GM23248 (cell line): ENCODE measurements at places on chromosomes 7 and 10. TPM values are rescaled to one million over a fixed set of nuclear protein-coding genes. Genes with fewer than 3 reads are reported as not detected.

Gene OGA
- 35.2 and 42.5 TPM in 2 replicates for polyA plus RNA-seq

Gene C10orf105
- 0.06 TPM in 1 of 2 replicates, not detected in the other for polyA plus RNA-seq

Gene PTPRZ1
- not detected in 2 replicates for polyA plus RNA-seq

Gene ASB10
- polyA plus RNA-seq, result not detected in 2 replicates

Gene UPK3BL2
- 0.39 and 0.83 TPM in 2 replicates for polyA plus RNA-seq

Gene ACBD7
- polyA plus RNA-seq, result not detected in 2 replicates

Gene PGAM2
- polyA plus RNA-seq, result not detected in 2 replicates
